ENCODE measurements at places on chromosomes 13 and 19.

GRCh38 chr19:38686530-38686888 is 39.1 kb downstream of the ACTN4 start:
- no peak for DNase-seq

GRCh38 chr13:41458761-41459431 is 1.5 kb downstream of the RGCC start:
- DNase-seq = peak; percentile 22

- peak; percentile 12 for DNase-seq
Measured at GRCh38 chr19:55257461-55258420, 1.1 kb downstream of the PPP6R1 start.

DNA sequence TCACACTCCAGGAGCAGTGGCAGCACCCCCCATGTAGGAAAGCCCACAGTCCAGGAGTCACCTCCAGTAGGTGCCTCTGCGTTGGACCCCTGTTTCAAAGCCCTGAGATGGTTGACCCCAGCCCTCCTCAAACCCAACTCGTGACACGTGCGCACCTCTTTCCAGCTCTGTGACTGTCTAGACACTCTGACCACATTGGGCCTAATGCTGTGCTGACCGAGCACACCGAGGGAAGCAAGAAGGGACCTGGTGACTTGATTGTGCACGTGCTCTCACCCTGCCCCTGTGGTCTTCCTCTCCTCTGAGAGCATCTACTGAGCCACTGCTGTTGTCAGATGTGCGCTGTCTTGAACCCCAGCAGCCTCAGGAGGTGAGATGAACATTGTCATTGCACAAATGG is 22.9 kb upstream of the SLC35E1 start:
- DNase-seq = no peak

GRCh38 chr13:96214824-96215445 is 125.0 kb downstream of the HS6ST3 start:
- no peak for DNase-seq

GRCh38 chr19:38800577-38801347 is 11.8 kb downstream of the LGALS7B start:
- DNase-seq = no peak

DNA sequence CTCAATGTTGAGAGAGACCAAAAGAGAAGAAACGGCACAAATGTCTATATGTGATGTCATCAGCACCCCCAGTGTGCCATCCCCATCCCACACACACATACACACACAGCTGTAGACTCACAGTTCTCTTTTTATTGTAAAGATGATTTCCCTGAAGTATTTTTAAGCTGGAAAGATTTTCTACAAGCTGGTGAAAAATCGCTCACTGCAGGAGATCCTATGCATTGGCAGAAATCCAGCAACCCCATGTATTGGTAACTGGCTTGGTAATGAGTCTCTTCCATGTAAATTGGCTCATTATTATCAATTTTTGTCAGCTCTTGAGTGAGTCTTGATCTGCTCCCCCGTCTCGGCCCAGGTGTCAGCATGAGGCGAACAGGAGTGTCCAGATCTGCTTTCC is 107.1 kb upstream of the UQCRFS1 start:
- DNase-seq = no peak

DNA sequence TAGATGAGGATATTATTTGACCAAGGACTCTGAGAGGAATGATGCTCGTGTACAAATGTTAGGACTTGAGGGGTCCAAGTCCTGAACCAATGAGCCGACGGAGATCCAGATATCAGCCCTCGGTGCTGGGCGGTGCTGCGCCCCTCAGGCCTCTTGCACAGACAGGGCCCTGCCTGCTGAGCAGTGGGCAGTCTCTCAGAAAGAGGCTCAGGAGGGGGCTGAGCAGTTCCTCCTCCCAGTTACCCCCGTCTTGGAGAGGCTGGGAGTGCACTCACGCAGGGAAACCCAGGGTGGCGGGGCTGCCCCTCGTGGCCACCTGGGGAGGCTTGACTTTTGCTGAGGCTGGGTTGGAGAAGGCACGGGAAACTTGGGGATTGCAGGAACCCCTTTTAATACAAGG is 18.4 kb downstream of the TEX29 start:
- no peak for DNase-seq
